ENCODE measurements at places on chromosomes 6 and 20.

- DNase-seq, result no peak
These were observed 4.1 kb upstream of the PHACTR2 start for GRCh38 chr6:143673669-143674068.

DNA sequence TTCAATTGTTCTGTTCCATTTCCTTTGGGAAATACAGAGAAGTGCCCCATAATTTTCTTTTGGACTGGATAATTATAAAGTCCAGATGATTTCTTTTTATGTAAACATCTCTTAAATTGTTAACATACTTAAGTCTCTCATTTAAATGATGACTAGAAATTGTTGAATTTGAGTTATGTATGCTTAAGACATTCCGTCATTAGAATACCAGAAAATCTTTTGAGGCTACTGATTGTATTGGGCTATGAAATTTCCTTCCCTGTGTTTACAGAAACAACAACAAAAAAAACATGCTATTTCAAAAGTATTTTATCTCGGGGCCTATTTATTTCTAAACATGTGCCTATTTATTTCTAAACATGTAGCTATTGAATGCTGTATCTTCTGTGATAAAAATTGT lies 125.4 kb downstream of the SH3BGRL2 start:
- no peak for DNase-seq

DNA sequence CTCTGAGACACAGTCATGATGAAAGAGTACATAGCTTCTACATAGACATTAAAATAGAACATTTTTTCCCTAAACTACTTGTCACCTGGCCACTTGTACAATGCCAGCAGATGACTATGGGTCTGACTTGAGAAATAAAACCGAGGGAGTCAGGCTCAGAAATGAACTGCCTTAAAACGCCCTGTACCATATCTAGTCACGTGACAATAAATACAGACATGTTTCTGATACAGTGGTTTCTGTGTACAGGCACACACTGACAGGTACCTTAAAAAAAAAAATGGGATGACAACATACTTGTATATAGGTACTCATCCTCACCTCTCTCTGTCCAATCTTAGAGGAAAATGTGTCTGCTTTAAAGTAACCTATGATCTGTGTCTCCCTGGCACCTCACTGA lies 144.1 kb downstream of the SH3BGRL2 start:
- DNase-seq, result no peak

- no peak for DNase-seq
These were observed 42.9 kb downstream of the GNAS-AS1 start for GRCh38 chr20:58807801-58808200.

DNA sequence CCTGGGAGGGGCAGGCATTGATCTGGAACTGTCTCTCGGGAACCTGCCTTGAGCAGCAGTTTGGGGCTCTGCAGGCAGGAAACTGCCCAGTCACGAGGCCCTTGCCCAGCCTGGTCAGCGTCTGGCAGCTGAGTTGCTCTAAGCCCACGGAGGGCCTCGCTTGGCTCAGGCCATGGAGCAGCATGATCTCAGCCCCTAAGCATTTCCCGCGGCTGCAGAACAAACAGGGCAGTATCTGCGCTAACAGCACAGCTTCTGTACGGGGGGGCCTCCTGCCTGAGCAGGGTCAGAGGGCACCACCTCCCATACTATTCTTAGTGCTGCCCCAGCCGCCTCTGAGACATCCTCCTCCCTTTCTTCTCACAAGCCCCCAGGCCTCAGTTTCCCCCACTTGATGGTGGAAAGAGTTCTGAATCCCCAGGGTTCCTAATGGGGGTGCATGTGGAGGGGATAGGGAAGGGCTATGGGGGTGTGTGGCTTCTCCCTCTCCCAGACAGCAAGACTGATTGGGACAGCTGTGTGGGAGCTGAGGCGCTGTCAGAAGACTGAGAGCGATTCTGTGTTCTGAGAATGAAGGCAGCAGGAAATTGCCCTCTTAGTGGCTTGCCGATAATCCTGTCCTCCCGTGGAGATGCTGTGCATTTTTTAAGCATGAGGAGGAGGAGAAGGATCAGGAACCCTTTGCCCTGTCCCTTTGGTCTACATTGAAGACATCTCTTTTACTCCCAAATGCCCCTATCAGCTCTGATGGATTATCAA lies 46.4 kb downstream of the MOCS1 start:
- no peak for DNase-seq

- DNase-seq, result no peak
These were observed 34.9 kb downstream of the SLC17A4 start for GRCh38 chr6:25789475-25789874.

GRCh38 chr6:20170455-20171148 lies 41.7 kb downstream of the MBOAT1 start:
- no peak for DNase-seq

- no peak for DNase-seq
These were observed 188.2 kb downstream of the NFATC2 start for GRCh38 chr20:51354191-51354768.

GRCh38 chr6:52543262-52543661 lies 33.6 kb downstream of the TRAM2 start:
- no peak for DNase-seq

DNA sequence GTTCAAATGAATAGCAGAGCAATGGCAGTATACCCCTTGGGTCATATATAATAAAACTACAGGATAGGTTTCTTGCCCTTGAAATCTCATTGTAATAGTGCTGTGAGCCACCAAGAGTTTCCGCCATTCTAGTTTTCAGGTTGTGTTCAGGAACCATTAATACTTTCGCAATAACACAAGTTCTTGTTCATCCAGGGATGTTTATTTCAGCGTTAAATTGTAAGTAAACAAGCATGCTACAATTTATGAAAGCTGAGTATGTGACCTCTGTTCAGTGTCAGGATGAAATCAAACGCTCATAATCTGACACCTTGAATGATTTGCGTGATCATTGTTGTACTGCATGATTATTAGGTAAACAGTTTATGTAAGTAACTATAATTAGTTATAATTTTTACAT lies 22.8 kb downstream of the ANKS1A start:
- no peak for DNase-seq

GRCh38 chr20:18288749-18289267 lies 481 bp downstream of the ZNF133 start:
- peak; percentile 17 for DNase-seq

DNA sequence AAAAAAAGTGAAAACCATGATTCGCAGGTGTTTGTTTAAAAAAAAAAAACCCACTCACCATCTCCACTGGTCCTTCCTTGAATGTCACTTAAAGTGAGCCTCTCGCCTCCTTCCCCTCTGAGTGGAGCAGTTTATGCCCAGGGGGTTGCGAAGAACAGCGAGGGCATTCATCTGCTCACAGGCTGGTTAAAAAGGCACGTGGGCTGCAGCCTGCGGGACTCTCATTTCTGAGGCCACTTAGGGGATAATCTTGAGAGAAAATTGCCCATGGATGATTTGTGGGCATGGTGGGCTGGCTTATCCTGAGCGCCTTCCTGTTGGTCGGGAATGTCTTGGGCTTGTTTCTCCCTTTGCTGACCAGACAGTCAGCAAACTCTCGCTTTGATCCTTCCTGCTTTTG lies 18.9 kb downstream of the BCAS4 start:
- no peak for DNase-seq

GRCh38 chr6:17962436-17963031 lies 24.9 kb downstream of the KIF13A start:
- DNase-seq, result no peak

- no peak for DNase-seq
These were observed 105.9 kb downstream of the LY86 start for GRCh38 chr6:6694368-6694780.

DNA sequence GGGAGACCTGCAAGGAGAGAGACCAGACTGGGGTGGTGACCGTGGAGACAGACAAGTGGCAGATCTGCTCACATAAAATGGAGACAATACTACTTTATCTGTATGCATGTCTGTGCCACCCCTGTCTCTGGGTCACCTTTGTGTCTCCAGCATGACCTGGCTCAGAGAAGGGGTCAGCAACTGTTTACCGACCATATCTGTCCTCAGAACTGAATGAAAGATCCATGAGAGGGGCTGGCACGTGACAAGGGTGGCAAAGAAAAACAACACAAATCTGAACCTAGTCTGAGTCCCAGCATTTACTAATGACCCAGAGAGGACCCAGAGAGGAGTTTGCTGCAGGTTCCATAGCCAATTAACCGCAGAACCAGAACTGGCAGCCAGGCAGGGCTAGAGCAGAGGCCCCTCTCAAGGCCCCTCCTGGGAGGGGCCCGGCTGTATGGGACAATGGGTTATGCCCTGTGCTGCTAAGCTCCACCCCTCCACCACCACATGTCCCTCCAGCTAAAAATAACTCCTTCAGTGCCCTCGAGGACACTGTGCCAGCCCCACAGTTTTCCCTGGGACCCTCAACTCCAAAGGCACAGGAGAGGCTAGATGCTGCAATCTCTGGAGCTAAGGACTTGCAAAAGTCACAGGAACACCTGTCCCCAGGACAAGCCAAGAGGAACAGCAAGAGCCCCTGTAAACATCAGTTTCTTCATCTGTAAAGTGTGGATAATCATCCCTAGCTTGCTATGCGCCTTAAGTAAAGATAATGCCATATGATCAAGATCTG lies 2.2 kb downstream of the AHCY start:
- DNase-seq, result no peak

- DNase-seq, result no peak
These were observed 221.0 kb upstream of the SULF2 start for GRCh38 chr20:48006036-48006833.

GRCh38 chr20:50368813-50369224 lies 141.4 kb upstream of the PTPN1 start:
- DNase-seq, result no peak

All from activated CD8-positive, alpha-beta memory T cell treated with anti-CD3 and anti-CD28 coated beads, Interleukin-2, amount 50 U/mL, for 4 hours (primary cell).